Amniotic epithelial cell (primary cell): ENCODE measurements at places on chromosomes 13 and 19.

DNA sequence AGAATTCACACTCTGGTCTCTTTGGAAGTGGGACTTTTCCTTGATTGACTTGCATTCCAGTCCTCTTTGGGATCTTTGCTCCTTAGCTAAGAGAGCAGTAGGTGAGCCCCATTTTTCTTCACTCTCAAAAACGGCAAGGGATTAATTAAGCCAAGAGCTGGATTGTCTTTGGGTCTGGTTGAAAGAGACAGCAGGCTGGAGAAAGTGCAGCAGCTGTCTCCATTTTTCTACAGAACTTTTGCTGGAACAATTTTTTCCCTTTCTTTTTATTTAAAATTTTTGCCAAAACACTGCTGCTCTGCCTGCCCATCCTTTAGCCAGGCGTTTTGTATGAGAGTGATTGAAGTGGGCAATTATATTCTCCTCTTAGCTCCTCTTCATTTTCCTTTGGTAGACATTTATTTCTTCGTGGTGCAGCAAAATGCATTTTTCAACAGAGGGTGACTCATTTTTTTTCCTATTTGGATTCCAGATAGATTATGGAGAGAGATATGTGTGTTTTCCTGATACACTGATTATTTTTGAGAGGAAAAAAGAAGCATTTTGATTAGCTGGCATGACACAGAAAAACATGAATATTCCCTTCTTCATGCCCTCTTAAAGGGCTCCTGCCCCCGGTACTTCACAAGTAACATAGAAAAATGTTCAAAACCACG, 371.2 kb upstream of the NBEA start:
- DNase-seq, result no peak

DNA sequence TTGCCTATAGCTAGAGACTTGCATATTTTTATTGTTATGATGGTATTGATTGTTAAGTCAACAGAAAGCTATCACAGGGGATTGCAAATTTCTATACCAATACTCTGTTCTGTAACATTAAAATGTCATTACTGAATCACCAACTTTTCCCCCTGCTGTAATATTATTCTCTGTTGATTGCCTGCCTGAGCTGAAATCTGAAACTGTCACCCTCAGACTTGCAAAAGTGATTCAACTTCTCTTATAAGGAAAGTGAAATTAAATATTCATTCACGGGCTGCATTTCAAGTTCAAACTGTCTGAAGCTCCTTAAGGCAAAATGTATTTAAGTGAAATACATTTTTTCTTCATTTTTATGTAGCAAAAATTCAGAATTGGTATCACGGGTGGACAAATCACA, 723.2 kb downstream of the PCDH9 start:
- DNase-seq, result no peak

DNA sequence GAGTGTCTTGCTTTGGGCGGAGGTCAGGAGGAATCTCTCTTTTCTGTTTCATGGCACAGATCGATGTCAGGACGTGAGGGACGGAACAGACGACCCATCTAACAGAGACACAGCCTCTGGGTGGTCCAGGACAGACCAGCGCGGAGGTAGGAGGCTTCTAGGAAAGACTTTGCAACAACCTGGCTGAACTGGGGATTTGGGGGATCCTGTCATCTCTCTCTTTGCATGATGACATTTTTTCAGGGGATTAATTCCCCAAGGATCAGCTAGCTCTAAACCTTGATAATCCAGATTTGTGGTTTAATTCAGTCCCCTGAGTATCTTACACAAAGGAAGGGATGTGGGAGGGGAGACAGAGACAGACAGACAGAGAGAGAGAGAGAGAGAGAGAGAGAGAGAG, 14.4 kb downstream of the CABP5 start:
- DNase-seq, result no peak

- no peak for DNase-seq
Observed at GRCh38 chr19:51207747-51208146, 17.1 kb upstream of the CD33 start.

- no peak for DNase-seq
Observed at GRCh38 chr13:36436811-36437210, 4.5 kb downstream of the CCNA1 start.

GRCh38 chr13:51938454-51938853, 72.8 kb downstream of the ATP7B start:
- DNase-seq, result no peak

- DNase-seq, result no peak
Observed at GRCh38 chr19:15820646-15821045, 5.2 kb upstream of the OR10H1 start.

GRCh38 chr19:2495651-2496316, 19.9 kb downstream of the GADD45B start:
- no peak for DNase-seq

DNA sequence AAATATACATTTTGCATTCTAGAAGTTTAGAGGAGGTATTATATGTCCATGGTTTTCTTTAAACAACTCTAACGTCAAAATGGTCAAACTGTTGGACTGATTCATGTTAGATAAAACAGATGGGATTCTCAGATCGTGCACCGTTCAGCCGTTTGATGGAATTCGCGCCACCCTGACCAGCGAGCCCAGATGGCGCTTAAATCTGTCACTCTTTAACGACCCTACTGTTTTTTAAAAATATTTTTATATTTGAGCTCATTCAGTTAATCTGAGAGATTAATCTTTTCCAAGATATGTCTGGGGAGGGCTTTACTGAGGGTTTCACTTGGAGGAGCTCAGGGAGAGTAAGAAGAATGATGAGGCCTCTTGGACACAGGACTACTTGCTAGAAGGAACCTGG, 164.4 kb downstream of the TM9SF2 start:
- no peak for DNase-seq

DNA sequence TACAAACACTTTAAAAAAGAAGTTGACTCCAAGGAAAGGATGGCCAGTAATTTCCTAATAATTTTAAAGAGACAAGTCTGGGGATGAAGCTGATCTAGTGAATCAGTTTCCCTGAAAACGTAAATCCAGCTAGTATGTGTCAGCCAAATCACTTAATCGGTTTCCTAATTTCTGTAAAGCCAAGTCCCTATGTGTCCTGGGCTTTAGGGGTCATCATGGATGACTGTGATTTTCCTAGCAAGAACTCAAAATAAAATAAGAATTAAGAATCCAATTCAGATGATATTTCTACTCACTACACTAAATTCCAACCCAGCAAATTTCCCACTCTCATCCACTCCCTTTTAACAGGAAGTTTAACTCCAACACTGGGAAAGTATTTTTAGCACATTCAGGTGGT, 35.9 kb downstream of the ELF1 start:
- peak; percentile 24 for DNase-seq

DNA sequence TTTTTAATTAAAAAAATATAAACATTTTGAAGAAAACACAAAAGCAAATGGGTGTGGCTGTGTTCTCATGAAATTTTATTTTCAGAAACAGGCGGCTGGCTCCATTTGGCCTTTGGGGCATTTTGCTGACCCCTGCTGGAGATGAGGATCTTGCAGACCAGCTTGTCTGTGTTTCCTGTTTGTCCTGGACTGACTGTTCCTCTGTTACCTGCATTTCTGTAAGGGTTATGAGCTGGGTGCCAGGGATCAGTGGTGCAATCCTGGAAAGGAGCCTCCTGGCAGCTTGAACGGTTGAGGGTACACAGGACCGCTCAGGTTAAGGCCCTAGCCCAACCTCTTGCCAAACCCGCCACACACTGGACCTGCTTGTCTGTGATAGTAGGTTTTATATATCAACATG, 49.9 kb downstream of the ZNF787 start:
- DNase-seq, result no peak

DNA sequence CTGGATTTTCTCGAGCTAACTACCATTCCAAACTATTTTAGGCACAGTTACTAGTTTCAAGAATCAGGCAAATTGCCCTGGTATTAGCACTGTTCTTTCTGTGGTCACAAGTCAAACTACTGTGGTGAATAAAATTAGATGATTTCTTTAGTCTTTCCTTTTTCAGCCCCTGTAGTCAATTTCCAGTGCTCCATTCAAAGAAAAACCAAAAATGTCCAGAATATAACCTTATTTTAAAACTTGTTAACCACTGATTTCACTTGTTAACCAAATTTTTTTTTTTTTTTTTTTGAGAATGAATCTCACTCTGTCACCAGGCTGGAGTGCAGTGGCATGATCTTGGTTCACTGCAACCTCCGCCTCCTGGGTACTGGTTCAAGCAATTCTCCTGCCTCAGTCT, 50.6 kb upstream of the USPL1 start:
- DNase-seq, result no peak

- DNase-seq, result no peak
Observed at GRCh38 chr13:32589471-32589870, 3.2 kb downstream of the PDS5B start.

GRCh38 chr19:50772476-50772875, 2.2 kb downstream of the GPR32 start:
- DNase-seq, result peak; percentile 16

GRCh38 chr19:40239415-40240226, 13.1 kb upstream of the CCNP start:
- DNase-seq, result no peak

DNA sequence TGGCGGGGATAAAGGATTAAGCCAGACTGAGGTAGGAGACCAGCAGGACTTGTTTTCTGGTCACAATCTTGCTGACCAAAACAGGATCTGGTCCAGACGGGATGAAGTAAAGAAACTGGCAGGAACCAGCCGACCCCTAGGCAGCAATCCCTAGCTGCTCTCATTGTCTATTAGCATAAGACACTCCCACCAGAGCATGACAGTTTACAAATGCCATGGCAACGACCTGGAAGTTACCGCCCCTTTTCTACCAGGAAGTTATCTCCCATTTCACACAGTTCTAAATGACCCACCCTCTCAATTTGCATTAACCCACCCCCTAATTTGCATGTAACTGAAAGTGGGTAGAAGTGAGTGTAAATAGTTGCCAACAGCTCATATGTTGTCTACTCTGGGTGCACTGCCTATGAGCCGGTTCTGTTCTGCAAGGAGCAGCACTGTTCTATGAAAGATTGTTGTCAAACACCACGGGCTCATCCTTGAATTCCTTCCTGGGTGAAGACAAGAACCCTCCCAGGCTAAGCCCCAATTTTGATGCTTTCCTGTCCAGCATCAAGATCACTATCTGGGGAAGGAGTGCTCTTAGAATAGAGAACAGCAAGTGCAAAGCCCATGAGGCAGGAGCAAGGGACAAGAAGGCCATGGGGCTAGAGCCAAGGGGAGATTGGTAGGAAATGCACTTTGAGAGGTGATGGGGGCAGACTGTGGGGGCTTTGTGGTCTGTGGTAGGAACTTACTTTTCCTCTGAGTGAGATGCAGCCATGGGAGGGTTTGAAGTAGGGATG, 13.9 kb upstream of the FBXO27 start:
- DNase-seq, result peak; percentile 41

GRCh38 chr13:41019011-41019487, at the start of gene ELF1:
Gene ELF1, minus strand, starts transcription at chr13:41019316. Its CDS starts 37,262 bp downstream, at chr13:40982054.
- peak; percentile 65 for DNase-seq

DNA sequence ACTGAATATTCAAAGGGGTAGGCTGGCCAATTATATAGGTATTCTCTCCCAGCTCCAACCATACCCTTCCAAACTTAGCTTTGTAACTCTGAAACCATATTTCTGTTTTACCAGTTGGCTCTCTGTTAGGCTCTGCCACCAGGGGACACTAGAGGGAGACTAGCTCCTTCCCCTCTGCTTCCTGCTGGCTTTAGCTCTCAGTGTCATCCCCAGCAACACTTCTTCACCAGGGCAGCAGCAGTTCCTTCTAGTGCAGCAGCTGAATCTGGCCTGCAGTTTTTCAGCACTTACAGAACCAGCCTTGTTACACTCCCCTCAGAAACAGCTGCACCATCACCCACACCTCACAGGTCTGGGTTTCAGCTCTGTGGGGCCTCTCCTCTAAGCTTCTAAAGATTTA, 51.0 kb upstream of the DOCK9 start:
- no peak for DNase-seq

DNA sequence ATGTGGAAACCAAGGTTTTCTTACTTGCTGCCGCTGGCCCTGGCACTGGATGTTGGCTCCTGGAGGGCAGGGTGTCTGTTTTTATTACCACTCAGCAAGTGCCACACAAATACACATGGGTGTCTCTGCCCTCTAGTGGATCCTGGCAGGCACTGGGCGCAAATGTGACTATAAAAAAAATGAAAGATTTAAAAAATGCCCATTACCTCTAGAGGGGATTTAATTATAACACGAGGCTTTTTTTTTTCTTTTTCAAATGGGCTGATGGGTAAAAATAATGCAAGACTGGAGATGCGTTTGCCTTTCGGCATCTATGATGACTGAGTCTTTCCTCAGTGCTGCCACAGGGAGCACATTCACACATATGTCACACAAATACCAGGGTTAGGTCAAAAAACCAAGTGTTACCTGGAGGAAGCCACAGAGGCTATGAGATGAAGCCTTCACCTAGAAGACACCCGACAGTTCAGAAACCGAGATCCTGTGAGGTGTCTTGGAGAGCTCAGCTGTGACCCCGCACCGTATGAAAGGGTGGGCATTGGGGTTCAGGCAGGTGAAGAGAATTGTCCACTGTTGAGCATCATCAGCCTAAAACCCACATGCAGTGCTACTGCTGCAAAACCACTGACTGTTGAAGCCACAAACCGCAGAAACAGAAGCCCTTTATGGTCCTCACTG, 25.7 kb downstream of the CHAMP1 start:
- peak; percentile 41 for DNase-seq

GRCh38 chr13:51524312-51524711, 60.0 kb upstream of the WDFY2 start:
- peak; percentile 48 for DNase-seq

GRCh38 chr19:24052811-24053210, 34.2 kb upstream of the ZNF254 start:
- no peak for DNase-seq

- DNase-seq, result no peak
Observed at GRCh38 chr19:20320191-20320590, 153.2 kb downstream of the ZNF486 start.

- DNase-seq, result peak; percentile 59
Observed at GRCh38 chr13:29520671-29521070, 74.8 kb downstream of the SLC7A1 start.

- no peak for DNase-seq
Observed at GRCh38 chr19:3231288-3231687, 6.8 kb downstream of the CELF5 start.

GRCh38 chr19:58434217-58434616, 5.7 kb downstream of the ZNF132 start:
- peak; percentile 58 for DNase-seq

DNA sequence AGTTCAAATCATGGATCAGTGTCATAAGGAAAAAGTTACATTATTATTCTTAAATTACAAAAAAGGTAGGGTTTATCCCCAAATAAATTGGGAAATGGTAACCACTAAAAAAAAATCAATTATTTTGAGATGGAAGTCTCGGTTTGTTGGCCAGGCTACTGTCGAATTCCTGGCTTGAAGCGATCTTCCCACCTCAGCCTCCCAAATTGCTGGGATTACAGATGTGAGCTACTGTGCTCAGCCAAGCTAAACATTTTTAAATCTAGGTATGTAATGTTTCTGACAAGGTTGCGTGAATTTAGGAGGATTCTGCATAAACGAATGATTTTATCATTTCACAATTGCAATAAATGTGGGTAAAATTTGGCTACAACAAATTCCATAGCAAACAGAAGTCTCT, 2.0 kb downstream of the NAA16 start:
- DNase-seq, result no peak

GRCh38 chr19:4707956-4708650, 15.5 kb downstream of the DPP9 start:
- peak; percentile 42 for DNase-seq

GRCh38 chr13:41788552-41788951, 172.4 kb downstream of the VWA8 start:
- DNase-seq, result peak; percentile 25

- no peak for DNase-seq
Observed at GRCh38 chr19:17041976-17042375, 15.4 kb upstream of the CPAMD8 start.

- DNase-seq, result no peak
Observed at GRCh38 chr13:34734932-34735331, 207.1 kb upstream of the NBEA start.

- no peak for DNase-seq
Observed at GRCh38 chr13:21075011-21075378, 13.6 kb upstream of the LATS2 start.
